ENCODE measurements at places on chromosomes 11 and 22.

GRCh38 chr22:36385491-36386350 is 2.0 kb downstream of the MYH9 start:
- peak; percentile 60 for DNase-seq

DNA sequence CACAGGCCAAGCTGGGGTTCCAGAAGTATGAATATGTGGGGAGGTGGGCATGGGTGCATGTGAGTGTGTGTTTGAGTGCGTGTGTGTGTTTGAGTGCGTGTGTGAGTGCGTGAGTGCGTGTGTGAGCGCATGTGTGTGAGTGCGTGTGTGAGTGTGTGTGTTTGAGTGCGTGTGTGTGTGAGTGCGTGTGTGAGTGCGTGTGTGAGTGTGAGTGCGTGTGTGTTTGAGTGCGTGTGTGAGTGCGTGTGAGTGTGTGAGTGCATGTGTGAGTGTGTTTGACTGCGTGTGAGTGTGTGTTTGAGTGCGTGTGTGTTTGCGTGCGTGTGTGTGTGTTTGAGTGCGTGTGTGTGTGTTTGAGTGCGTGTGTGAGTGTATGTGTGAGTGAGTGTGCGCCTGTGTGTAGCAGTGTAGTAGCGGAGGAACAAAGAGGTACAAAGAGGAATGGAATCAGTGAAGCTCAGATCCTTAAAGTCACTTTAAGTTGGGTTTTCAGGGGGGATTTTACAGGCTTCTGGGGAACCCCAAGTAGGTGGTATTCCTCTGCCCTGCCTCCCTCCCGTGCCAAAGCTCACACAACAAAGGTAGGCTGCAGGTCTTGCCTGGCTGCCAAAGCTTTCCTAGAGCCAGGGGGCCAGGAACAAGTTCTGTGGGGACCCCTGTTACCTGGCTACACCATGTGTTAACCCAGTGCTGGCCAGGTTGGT is 137.1 kb downstream of the KIRREL3 start:
- no peak for DNase-seq

- no peak for DNase-seq
Measured at GRCh38 chr11:77770629-77771028, 49.9 kb downstream of the RSF1 start.

DNA sequence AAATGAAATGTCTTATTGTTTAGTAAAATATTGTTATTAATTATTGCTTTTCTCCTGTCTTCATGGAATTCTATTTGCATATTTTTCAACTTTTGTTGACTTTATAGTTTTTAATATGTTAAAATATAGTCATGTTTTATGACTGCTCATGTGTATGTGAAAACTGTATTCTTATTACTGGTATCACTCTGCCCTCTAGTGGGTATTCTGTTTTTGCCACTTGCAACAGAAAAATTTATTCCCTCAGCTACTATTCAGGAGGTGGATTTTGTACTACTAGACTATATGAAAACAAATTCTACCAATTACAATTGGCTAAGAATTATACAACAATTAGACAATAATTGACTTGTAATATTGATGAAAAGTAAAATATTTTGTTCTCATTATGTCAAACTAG is 45.0 kb downstream of the OR4C6 start:
- DNase-seq, result no peak

DNA sequence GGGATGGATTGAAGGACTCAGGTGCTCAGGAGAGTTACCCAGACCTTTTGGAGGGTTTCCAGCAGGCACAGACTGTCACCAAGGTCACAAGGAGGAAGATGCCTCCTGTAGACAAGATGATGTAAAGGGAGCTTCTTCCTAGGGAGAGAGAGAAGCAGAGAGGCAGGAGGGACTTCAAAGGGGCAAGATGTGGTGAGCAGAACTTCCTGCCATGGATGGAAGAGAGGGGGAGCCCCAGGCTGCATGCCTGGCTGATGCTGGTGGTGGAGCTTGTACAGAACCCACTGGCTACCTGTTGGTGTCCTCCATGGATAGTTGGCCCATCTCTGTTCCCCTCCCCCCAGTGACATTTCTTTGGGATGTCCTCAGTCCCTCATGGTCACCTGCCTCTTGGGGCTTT is 4.2 kb downstream of the HEPN1 start:
- no peak for DNase-seq

- no peak for DNase-seq
Measured at GRCh38 chr11:109374032-109374431, 48.0 kb upstream of the C11orf87 start.

- no peak for DNase-seq
Measured at GRCh38 chr11:107182978-107183377, 164.7 kb upstream of the GUCY1A2 start.

DNA sequence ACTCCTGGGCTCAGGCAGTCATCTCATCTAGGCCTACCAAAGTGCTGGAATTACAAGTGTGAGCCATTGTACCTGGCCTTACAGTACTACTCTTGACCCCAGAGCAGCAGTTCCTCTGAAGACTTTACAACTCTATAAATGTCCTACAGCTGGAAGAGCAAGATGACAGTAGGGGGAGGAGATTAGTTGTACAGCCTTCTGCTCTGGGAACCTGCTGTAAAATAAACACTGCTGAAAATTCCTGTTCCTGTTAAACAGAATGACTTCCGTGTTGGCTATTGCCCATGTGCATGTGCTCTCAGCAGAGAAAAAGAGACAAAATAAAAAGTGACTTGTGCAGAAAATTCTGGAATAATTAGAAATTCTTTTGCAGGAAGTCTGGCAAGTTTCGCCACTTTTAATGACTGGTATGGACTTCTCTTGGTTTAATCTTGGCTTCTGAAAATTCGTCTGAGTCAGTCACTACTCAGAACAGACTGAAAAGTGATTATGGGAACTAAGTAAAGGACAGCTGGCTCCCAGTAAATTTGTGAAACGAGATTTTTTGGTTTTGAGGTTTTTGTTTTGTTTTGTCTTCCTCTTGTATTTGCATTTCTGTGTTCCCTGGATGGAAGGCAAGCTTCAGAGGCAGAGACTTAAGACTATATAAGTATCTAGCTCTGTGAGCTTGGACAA is 955.7 kb downstream of the DLG2 start:
- DNase-seq, result no peak

DNA sequence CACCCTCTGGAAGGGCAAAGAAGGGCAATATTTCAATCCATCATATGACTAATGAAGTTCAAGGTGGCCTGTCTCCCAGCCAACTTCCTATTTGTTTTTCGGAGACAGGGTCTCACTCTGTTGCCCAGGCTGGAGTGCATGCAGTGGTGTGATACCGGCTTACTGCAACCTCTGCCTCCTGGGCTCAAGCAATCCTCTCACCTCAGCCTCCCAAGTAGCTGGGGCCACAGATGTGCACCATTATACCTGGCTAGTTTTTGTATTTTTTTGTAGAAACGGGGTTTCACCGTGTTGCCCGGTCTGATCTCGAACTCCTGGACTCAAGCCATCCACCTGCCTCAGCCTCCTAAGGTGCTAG is 13.4 kb downstream of the ABTB2 start:
- DNase-seq, result no peak

- no peak for DNase-seq
Measured at GRCh38 chr22:37284805-37285355, 2.6 kb downstream of the CYTH4 start.

DNA sequence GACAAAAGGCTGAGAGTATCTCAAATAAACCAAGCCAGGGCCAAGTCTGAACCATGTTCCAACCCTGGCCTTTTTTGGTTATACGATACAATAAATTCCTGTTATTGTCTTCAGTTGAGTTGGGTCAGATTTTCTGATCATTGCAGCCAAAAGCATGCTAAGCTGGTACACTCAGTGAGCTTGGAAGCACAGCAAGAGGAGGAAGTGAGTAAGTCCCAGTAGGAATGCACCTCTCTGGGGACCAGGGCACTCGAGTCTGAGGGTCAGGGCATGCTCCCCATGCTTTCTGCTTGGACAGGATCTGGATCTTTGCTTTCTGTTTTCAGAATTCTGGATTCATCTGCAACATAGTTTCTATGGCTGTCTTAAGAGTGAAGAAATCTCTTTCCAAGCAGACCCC is 73.1 kb downstream of the TMPRSS5 start:
- no peak for DNase-seq

DNA sequence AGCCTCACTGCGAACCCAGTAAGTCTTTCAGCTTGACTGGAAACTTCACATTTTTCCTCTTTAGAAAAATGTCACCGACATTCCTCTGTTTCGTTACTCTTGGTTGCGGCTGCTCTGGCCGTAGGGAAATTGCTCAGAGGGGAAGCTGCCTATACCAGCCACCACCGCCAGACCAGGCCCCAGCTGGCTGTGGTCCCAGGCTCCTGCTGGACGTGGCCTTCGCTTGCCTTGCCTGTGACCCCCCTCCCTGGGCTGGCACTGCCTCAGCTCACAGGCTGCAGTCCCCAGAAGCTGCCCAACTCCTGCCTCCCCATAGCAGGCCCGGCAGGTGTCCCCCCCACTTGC is 197.8 kb downstream of the MN1 start:
- DNase-seq, result no peak

DNA sequence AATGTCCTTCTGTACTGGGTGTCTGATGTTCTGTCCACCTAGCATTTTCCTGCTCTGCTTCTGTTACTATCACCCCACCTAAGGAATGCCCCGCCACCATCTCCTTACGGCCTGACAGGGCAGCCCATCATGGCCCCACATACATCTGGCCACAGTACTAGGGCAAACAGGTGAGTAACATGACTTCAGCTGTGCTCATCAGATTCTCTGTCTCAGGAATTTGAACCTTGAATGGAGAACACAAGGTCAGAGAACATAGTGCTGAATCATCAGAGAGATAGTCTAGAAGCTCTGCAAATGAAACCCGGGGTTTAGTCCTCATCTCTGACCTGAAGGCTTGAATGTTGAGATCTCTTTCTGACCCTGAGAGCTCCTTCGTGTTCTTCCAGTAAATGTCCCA is 32.4 kb downstream of the ZC3H12C start:
- no peak for DNase-seq

DNA sequence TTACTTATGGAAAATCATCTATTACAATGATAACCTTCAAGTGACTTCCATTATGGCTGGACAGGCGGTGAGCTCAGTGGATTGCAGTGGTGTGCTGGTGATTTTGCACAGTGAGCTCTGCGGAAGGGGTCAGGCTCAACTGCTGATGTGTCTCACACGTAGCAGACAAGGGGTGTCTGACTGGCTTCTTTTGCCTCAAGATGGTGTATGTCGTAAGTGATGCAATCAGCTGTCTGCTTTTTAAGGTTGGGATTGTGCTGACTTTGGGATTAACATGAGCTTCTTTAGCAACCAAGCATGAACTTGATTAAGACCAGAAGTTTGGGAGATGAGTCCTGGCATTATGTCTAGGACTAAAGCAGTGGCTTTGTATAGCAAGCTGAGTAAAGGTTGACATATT is 49.5 kb downstream of the POLD3 start:
- DNase-seq, result no peak

DNA sequence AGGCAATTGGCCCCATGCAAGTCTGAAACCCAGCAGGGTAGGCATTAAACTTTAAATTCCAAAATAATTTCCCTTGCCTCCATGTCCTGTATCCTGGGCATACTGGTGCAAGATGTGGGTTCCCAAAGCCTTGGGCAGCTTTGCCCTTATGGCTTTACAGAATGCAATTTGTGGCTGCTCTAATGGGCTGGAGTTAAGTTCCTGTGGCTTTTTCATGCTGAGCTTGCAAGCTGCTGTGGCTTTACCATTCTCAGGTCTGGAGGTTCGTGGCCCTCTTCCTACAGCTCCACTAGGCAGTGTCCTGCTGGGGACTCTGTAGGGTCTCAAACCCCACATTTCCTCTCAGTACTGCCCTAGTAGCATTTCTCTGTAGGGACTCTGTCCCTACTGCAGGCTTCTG is 15.0 kb upstream of the BIRC3 start:
- DNase-seq, result no peak

DNA sequence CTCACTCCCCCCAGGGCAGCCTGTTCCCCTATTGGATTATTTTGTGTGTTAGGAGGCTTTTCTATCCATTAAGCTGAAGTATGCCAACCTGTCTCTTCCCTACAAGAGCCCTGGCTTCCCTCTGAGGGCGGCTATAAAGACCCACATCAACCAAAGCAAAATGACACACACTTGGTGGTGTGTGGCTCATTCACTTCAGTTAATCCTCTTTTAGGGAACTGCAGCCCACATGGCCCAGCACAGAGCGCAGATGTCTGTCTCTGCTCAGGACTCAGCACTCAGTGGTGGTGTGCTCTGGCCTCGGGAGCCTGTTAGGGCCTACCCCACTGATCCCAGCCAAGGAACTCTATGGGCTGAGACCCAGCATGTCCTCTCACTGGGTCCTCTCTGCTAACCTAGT is 32.2 kb upstream of the LRRC10B start:
- no peak for DNase-seq

- DNase-seq, result no peak
Measured at GRCh38 chr11:65744026-65744698, 23.6 kb upstream of the RNASEH2C start.

- DNase-seq, result no peak
Measured at GRCh38 chr11:127461241-127462064, 460.9 kb upstream of the KIRREL3 start.

GRCh38 chr22:24028533-24028932 is 17.4 kb downstream of the CABIN1 start:
- DNase-seq, result no peak

DNA sequence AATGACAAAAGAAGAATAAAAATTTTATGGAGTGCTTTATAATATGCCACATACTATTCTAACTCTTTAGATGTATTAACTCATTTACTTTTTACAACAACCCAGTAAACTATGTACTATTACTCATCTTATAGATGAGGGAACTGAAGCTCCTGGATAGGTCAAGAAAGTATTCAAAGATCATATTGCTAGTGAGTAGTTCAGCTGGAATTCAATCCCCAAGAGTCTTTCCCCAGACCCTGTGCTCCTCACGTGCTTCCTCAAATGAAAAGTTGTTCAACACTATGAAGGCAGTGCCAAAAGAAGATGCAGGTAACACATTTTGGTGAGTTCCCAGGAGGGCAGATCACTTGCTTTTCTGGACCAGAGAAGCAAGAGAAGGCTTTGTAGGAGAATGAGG is 46.8 kb downstream of the BTG4 start:
- no peak for DNase-seq

GRCh38 chr22:39312410-39312809 is 7.0 kb downstream of the RPL3 start:
- no peak for DNase-seq

DNA sequence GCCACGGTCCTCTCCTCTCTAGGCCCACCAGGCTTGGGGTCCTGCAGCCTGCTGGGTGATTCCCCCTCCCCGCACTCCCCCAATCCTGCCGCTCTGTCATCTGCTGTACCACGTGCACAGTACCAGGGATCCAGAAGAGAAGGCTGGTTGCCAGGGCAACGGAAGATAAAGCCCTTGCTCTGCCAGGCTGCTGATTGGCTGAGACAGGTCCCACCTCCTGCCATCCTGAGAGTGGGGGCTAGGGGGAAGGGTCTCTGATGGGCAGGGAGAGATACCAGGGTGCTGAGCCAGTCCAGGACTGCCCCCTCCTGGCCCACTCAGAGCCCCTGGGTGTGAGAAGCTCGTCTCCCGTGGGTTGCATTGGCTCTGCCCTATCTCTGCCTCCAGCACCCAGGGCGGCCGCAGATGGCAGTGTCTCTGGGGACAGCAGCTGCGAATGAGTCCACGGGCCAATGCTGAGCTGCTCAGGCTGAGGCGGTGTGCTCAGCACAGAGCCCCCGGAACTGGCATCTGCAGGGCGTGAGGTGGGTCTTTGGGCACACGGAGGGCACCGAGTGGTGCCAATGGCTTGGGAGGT is at the start of gene SMIM45:
Gene SMIM45 (plus strand): TSS at position 253 of the 577 bp plus-strand sequence.
- DNase-seq, result peak; percentile 69

All from NCI-H1436 treated with DMSO at 0.1 percent for 48 hours (cell line).